ENCODE measurements at places on chromosomes 6 and 20.

DNA sequence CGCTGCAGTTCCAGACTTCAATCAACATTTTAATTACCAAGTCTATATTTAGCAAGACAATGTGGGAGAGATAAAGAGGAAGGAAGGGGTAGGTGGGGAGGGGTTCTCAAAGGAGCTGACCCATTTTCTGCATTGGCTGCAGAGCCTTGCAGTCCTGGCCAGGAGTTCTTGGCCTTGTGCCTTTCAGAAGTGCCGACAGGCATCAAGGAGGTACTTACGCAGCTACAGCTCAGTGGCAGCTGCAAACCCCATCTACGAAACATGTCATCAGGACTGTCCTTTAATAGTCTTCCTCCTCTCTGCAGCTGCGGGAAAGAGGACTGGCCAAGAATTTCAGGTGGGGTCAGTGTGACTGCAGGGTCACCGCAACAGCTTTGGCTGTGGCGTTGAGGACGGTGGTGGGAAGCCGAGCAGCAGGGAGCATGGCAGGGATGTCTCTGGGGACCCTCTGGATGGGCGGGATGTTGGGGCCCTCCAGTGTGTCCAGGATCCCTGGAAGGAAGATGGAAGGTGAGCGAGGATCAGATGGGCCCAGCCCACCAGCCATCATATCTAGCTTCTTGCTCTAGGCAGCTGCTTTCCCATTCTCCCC lies 1.8 kb upstream of the LRRC73 start:
- DNase-seq, result no peak

- DNase-seq, result no peak
Observed at GRCh38 chr6:135289816-135290215, 108.7 kb downstream of the MYB start.

DNA sequence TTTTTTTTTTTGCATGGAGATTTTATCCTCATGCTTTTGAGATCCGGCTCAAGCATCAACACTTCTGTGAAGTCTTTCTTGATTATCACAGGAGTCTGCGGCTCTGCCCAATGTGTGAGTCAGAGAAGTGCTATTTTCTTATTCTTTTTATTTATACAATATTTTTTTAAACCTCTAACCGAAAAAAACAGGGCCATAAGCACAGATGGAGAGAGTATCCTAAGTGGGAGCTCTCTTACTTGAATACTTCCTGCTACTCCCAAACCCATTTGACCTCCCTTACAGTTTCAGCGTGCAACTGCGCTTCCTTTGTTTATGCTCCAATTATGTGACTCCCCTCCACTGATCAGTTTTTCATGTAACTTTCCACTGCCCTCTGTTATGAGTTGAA lies 8.7 kb upstream of the ATXN1 start:
- no peak for DNase-seq

DNA sequence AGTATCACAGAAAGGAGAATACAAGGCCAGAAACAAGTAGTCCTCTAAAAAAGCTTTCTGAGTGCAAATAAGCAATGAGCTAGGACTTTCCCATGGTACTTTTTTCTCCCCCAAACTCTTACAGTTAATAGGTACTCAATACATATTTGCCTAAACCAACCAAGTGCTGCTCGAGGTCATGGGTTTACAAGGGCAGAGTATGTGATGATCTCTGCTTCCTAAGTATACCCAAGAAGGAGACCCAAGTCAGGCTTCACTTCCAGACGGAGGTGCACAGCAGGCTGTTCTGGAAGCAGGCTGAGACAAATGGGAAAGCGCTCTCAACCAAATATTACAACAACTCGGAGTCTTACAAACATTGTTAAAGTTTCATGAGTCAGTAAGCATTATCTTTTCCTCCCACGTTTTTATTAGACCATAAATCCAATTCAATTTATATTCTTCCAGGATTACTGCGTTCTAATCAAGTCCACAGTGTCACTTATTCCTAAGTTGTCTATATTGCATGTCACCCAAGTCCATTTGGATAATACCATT lies 8.1 kb downstream of the FYN start:
- DNase-seq, result no peak

GRCh38 chr20:36213362-36213761 lies 22.9 kb upstream of the AAR2 start:
- DNase-seq, result no peak

- DNase-seq, result no peak
Observed at GRCh38 chr20:24615353-24615752, 145.9 kb downstream of the SYNDIG1 start.

GRCh38 chr6:16322666-16323312 lies 84.4 kb downstream of the GMPR start:
- DNase-seq, result no peak

DNA sequence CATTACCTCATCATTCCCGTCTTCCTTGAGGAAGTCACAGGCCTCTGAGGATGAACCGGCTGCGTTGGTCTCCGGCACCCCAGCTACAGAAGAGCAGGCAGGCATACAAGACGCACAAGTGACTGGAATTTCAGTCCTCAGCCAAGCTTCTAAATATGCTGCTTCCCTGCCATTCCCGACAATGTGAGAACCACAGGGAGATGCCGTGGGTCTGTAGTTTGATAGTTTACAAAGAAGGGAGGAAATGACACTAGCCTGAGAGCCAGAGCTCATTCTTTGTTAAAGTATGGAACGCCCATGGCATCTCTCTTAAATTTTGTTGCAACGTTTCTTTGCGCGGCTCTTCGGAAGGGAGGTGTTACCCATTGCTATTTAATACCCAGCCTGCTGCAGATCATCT lies 25.7 kb downstream of the HEBP2 start:
- no peak for DNase-seq

DNA sequence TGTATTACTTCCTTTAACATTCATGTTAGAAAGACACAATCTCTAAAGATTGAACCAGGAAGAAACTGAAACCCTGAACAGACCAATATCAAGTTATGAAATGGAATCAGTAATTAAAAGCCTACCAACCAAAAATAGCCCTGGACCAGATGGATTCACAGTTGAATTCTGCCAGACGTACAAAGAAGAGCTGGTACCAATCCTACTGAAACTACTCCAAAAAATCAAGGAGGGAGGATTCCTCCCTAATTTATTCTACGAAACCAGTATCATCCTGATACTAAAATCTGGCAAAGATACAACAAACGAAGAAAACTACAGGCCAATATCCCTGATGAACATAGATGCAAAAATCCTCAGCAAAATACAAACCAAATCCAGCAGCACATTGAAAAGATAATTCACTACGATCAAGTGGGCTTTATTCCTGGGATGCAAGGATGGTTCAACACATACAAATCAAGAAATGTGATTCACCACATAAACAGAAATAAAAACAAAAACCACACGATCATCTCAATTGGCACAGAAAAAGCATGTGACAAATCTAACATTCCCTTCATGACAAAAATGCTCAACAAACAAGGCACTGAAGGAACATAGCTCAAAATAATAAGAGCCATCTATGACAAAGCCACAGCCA lies 15.0 kb downstream of the CDK19 start:
- no peak for DNase-seq

GRCh38 chr20:45983279-45983743 lies 11.3 kb upstream of the ZNF335 start:
- no peak for DNase-seq

DNA sequence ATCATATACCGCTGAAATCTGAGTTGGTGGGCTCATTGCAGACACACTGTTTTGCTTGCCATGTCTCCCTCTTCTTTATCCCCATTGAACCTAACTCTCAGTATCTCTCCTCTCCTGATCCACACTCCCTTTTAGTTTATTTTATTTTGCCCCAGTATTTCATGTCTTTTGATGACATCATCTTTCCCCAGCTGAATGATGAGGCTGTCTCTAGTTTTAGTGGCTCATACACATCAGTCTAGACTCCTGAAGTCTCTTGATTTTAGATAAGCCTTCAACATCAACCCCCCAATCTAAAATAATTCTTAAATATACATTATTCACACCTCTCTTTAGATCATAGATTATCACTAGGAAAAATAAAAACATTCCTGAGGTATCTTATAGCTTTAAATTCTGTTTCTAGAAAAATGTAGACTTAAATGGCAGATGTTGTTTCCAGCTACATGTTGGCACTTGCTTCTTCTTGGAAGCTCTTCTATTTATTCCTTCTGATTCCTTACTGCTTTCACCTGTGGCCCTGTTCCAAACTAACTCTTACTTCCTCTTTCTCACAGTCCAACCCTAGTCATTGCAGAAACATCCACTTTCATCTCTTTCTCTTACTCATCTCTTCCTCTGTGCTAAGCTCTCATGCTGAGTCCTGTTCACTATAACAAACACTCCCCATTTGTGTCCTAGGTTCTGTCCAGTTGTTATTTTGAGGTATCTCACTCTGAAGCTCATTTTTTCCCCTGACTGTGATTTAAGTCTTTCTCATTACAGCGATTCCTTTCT lies 191.9 kb upstream of the SLC35B3 start:
- DNase-seq, result no peak

DNA sequence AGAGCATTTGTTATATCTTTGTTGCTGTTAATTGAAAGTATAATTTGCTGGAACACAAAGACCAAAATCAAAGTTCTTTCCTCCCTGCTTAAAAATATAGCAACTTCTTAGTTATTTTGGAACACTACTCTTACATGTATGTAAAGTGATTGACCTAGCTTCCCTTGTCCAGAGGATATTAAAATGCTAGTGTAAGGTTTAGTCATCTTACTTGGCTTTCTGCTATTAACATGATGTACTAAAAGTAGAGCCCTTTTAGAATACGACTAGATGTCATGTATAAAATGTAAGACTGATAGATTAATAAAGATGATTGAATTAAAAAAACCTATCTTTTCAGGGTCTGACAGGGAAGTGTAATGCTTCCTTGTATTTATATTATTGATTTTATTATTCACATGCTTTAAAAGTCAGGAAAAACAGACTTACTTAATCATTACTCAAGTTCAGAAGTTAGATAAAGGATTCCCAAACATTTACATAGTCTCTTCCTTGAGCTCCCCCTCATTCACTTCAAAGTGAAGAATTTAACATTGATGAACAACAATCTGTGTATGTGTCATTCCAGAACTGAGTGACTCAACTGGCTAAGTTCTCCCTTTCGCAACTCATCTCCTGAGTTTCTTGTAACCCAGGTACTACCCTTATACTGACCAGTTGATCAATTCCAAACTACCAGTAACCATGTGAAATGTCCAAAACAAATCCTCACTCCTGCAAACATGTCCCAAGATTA lies 50.9 kb downstream of the BTBD9 start:
- DNase-seq, result no peak

DNA sequence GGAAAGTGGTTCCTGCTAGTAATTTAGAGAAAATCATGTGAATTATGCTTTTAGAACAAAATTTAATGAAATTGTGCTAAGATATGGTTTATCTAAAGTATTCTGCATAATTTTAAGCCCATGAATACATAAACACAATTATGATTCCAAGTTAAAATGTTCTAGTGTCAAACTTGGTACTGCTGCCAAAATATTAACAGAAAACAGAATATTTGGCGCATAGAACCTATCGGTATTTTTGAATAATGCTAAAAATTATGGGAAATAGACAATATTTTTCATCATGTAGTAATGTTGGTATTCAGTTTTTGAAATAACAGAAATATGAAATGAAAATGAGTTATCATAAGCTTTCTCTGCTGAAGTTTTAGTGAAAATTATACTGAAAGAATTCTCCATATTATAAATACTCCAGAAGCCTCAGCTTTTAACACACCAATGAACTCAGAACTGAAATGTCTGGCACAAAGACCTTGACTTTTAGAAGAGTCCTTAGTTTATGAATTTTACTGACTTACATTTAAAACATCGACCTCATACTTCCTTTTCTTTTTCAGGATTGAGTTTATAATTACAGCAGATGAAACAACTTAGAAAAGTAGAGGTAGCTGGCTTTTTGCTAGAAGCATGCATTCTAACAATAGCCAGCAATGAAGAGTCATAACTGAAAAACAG lies 1192.3 kb upstream of the GJE1 start:
- DNase-seq, result no peak

- DNase-seq, result no peak
Observed at GRCh38 chr20:2246069-2246491, 49.7 kb upstream of the TGM3 start.

DNA sequence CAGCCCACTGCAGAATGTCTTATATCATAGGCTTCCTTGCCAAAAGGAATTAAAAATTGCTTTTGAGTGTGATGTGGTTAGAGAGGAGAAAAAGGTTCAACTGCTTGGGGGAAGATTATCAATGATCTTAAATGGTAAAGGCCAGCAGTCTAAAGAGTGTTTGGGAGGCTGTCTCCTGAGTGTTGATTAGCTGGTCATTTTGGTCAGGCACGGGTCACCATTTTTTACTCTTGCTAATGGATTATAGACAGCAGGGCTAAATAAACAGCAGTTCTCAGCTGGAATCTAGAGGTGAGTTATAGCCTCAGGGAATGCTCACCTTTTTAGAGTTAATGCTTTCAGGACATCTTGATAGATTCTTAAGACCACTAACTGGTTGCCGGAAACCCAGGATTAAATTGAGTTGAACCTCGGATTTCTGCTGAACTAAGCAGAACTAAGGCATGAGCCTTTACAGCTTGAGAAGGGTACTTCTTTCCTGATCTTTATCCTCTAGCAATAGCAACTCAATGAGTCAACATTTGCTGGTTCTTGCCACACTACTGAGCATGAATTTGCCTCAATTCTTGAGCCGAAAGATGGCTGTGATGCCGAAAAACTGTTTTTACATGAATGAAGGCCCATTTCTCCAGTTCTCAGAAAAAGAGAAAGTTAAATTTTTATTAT lies 120.4 kb downstream of the LRRC1 start:
- no peak for DNase-seq

DNA sequence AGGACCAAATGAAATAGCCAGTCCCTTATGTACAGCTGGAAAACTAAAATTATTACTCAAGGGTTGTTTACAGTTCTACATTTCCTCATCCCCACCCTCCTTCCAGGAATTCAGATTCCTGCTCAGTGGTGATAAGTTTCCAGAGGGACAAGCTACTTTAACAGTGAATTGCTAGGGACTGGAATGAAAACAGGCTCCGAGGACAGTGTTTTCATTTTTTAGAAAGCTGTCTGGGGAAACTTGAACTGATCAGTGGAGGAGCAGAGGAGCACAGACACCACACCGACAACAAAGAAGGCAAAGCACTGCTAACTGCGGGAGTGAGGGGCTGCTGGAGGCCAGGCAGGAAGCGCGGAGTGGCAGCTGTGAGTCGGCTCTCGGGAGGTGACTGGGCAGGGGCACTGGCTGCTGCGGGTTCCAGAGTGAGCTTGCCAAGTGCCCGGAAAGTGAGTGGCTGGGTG lies 322.2 kb downstream of the ESR1 start:
- no peak for DNase-seq

DNA sequence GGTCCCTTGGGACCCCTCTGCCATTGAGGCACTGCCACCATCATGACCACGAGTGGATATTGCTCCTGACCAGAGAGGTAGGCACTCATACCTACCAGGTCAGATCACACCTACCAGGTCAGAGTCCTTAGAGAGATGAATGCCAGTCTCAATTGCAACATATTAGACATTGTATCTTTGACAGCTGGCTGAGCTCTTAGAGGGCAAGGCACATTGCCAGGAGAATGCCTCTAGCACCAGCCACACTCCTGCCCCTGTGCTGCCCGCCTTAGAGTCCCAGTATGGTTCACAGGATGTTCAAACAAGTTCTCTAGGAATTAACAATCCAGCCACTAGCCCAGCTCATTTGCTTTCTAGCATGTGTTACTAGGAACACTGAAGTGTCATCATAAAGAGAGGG lies 65.9 kb downstream of the TMEM244 start:
- DNase-seq, result no peak

- no peak for DNase-seq
Observed at GRCh38 chr20:44186674-44187053, 324 bp downstream of the JPH2 start.

GRCh38 chr6:22102671-22103070 lies 194.2 kb downstream of the PRL start:
- no peak for DNase-seq

All from NCI-H2227 treated with DMSO at 0.1 percent for 48 hours (cell line).